ENCODE measurements at places on chromosomes 11 and 22. TPM values are rescaled to one million over a fixed set of nuclear protein-coding genes. Genes with fewer than 3 reads are reported as not detected.

GRCh38 chr11:30172883-30173311 is 57.9 kb upstream of the FSHB start:
- no peak for DNase-seq

DNA sequence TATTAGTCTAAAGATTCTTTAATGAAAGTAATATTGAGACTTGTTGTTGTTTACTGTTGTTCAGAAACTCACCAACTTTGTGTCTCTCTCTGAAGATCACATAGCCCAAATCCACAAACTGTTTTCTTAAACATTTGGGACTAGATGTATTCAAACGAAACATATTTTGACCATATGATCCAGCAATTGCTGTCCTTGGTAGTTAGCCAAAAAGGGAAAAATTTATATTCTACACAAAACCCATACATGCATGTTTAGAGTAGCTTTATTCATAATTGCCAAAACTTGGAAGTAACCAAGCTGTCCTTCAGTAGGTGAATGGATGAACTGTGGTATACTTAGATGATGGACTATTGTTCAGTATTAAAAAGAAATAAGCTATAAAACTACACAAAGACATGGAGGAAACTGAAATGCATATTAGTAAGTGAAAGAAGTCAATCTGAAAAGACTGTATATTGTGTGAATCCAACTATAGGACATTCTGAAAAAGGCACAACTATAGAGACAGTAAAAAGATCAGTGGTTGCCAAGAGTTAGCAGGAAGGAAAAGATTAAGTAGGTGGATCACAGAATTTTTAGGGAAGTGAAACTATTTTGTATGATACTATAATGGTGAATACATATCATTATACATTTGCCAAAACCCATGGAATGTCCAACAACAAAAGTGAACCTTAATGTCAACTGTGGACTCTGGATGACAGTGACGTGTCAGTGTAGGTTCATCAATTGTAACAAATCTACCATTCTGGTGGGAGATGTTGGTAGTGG is 442.9 kb downstream of the INSC start:
- no peak for DNase-seq

DNA sequence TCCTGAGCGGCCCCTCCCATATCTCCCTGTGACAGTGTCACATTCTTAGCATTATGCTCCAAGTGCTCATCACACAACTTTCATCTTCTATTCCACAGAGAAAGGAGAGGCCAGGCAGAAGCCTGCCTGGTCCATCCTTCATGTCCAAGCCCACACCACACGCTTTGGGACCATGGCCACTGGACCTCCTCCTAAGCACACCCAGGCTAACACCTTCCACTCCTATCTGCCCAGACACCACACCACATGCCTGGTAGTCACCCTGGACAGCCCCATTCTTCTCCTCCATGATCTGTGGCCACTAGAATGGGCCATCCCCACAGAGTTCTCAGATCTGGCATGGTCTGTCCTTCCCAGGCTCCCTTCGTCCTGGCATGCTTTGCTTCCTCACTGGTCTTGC is 55.3 kb downstream of the HIRA start:
- no peak for DNase-seq

GRCh38 chr11:67780056-67780455 is 105.6 kb upstream of the ALDH3B2 start:
- no peak for DNase-seq

GRCh38 chr11:93199616-93200015 is 1.8 kb upstream of the SLC36A4 start:
- no peak for DNase-seq

GRCh38 chr11:92941676-92942571 is 27.5 kb upstream of the MTNR1B start:
- no peak for DNase-seq

- no peak for DNase-seq
Observed at GRCh38 chr22:44384563-44385295, 72.0 kb upstream of the SHISAL1 start.

- DNase-seq: no peak
Observed at GRCh38 chr22:45599836-45600577, 71.6 kb upstream of the ATXN10 start.

DNA sequence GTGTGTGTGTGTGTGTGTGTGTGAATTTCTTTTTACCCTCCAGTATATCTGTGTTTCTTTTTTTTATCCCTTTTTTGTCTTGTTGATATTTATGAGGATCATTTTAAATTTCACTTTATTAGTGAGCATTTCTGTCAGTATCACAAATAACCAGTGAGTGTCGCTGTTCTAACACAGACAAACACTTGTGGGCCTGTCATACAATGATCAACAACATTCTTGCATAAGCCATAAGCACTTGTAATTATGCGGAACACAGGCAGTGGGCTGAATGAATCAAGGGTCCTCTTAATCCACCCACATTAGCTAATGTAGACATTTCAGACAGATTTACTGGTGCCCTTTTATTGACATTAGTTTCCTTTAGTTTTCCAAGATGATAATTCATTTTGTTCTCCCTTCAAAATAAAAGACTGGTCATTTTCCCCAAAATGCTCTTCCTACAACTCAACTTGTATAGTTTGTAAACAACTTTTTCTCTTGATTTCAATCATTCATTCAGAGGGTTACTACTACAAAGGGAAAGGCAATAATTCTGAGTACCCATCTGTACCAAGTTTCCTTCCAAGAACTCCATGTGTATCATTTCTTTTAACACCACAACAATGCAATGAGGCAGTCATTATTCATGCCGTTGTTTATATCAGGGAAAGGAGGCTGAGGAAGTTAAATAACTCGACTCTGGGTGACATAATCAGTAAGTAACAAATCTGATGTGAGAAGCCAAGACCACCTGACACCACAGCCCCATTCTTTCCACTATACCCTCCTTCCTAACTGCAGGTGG is 34.5 kb upstream of the ANO3 start:
- DNase-seq: no peak

GRCh38 chr11:66302656-66303055 is 11.0 kb downstream of the TMEM151A start:
- no peak for DNase-seq

DNA sequence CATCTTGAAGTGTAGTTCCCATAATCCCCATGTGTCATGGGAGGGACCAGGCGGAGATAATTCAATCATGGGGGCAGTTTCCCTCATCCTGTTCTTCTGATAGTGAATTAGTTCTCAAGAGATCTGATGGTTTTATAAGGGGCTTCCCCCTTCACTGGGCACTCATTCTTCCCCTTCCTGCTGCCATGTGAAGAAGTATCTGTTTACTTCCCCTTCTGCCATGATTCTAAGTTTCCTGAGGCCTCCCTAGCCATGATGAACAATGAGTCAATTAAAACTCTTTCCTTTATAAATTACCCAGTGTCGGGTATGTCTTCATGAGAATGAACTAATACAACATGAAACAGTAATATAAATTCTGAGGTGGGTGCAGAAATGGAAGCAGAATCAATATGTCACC is 12.1 kb upstream of the SPTBN2 start:
- no peak for DNase-seq

DNA sequence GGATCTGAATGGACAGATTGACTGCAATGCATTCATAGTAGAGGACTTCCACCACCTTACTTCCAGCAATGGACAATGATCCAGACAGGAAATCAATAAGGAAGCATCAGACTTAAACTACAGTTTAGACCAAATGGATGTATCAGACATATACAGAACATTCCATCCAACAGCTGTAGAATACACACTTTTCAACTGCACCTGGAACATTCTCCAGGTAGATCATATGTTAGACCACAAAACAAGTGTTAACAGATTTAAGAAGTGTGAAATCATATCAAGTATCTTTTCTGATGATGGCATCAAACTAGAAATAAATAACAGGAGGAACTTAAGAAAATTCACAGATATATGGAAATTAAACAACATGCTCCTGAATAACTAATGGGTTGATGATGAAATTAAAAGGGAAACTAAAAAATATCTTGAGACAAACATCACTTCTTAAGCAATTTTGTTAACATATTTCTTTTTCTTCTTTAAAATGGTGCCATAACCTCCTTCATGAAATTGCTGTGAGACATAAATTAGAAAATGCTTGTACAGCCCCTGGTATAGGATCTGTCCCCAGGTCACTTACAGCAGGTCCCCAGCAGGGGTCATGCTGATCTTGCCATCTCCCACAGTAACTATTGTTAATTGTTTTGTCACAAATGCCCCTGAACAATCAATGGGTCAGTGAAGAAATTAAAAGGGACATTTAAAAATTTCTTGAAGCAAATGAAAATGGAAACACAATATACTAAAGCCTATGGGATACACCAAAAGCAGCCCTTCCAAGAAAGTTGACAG is 100.0 kb upstream of the OR4B1 start:
- DNase-seq: no peak

GRCh38 chr11:36763187-36763586 is 165.2 kb upstream of the RAG2 start:
- no peak for DNase-seq

DNA sequence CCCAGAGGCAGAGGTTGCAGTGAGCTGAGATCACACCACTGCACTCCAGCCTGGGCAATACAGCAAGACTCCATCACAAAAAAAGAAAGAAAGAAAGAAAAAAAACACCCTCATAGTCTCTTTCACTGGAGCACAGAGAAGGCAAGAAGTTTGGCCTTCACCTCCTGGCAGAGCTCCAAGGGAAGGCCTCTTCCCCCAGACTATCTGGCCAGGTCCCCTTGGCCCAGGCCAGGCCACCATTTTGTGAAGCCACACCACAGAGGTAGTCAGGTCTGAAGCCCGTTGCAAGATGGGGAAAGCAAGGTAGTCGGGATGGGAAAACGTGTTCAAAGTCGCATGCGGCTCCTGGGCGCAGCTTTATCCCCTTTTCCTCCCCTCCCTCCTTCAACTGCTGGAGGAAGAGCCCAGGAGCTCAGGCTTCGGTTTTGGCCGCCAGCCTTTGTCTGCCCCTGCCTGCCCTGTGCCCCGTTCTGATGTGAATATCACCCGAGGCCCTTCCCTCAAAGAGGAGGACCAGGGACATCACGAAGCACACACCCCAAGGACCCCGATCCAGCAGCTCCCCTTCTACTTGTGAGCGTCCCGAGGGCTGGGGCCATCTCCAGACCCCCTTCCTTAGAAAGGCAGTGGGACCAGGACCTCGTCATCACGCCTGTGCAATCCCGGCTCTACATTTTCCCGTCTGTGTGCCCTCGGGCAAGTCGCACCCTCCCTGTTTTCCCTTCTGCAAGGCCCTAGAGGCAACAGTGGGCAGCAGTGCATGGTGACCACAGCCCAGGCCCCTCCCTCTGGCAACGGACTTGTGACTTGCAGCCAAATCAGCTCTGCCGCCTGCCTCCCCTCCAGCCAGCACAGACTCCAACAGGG is 17.7 kb downstream of the CABP7 start:
- DNase-seq: no peak

DNA sequence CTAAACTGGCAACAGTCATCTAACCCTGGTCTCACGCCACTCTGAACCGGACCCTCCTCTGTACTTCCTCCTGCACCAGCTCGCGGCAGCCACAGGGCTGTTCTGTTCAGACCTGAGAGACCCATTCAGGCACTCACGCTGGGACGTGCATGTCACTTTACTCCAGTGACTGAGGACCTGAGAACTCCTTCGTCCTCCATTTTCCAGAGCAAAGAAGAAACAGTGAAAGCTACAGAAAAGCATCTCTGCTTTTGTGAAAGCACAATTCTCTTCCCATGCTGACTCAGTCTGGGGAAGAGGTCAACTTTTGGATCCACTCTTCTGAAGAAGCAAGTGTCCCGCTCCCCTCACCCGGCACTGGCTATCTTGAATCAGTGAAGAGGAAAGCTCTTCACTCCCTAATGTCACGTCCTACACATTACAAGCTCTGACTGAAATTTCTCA is 24.5 kb downstream of the PISD start:
- no peak for DNase-seq

DNA sequence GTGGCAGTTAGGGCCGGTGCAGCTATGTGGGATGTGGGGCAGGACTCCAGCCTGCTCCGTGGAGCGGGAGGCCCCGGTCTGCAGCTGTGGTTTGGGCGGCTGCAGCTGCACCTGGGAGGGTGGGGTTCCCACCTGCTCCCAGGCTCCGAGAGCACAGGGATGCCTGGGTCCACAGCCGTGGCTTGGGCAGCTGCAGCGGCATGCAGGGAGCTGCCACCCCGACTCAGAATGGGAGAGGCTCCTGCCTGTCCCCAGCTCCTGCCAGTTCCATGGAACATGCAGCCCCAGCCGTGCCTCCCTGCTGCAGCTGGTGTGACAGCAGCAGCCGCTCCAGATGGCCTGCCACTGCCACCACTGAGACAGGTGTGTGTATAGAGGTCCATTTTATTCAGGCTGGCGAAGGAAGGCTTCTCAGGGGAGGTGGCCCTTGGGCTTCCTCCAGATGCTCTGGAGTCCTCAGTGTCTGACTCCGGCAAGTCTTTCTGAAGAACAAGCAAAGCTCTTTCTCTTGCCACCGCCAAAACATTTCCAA is 21.8 kb upstream of the UPK3A start:
- DNase-seq: no peak

DNA sequence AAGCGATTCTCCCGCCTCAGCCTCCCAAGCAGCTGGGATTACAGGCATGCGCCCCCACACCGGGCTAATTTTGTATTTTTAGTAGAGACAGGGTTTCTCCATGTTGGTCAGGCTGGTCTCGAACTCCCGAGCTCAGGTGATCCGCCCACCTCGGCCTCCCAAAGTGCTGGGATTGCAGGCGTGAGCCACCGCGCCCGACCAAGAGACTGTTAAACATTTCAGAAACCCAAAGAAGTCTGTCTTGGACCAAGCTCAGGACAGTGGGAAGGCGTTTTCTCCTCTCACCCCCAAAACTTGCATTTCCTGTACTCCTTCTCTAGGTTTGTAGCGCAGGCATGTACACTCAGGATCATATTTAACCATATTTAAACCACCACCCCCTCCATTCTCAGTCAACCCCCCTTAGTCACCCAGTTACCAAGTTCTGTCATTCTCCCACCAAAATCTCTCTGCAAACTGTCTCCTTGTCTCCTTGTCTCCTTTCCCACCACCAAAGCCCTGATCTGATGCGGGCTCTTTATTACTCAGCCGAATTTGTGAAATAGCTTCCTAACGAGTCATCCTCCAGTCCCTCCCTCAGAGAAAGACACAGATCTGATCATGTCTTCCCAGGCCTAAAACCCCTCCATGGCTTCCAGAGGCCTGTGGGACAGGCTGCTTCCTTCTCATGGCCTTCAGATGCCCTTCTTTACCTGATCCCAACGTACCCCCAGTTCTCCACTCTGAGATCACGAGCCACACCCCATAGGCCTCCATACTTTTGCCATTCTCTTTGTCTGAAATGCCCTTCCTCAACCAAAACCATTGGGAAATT is 29.0 kb upstream of the CREB3L1 start:
- no peak for DNase-seq

- DNase-seq: no peak
Observed at GRCh38 chr11:2380807-2381350, 3.8 kb downstream of the CD81 start.

GRCh38 chr11:26558190-26558589 is 13.9 kb downstream of the MUC15 start:
- no peak for DNase-seq

Gene CARD10
- total RNA-seq: 0.31 TPM

Gene OR52N2
- total RNA-seq: not detected

Gene AKIP1
- total RNA-seq: 26.9 TPM

Gene APLNR
- not detected for total RNA-seq

Gene SLC22A6
- not detected for total RNA-seq

Gene GSTT2B
- not detected for total RNA-seq

Gene NAALAD2
- not detected for total RNA-seq

Gene SLCO2B1
- 0.98 TPM for total RNA-seq

Gene IL18
- not detected for total RNA-seq

Gene ELFN2
- total RNA-seq: 0.20 TPM

Gene CARS1
- total RNA-seq: 81.2 TPM

Gene APOL4
- 0.42 TPM for total RNA-seq
